ENCODE measurements at places on chromosomes 3 and 15. TPM values are rescaled to one million over a fixed set of nuclear protein-coding genes. Genes with fewer than 3 reads are reported as not detected.

GRCh38 chr3:187914231-187914630, 169.0 kb upstream of the BCL6 start:
- no peak for DNase-seq

DNA sequence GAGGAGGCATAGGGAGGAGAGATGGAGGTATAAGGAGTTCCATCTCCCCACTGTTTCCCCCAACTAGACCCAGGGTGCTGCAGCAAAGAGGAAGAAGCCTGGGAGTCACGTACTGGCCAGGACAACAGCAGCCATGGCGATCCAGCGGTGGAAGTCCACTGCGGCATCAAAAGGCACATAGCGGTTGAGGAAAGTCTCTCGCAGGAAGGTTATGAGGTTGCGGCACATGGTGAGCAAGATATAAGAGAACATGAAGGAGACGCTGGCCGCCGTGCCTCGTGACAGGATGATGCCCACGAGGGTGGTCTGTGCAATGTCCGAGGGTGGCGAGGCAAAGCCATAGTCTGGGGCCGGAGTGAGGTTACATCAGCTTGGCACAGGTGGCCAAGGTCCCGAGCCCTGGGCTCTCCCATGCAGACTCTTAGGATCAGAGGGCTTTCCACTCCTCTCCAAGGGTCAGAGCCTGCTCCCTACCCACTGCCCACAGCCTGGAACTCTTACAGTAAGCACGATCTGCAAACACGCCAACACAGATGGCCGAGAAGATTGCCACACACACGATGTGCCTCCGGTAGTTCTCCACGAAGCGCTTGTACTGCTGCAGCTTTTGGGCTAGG, 14.3 kb downstream of the DUOX2 start:
- DNase-seq, result no peak

DNA sequence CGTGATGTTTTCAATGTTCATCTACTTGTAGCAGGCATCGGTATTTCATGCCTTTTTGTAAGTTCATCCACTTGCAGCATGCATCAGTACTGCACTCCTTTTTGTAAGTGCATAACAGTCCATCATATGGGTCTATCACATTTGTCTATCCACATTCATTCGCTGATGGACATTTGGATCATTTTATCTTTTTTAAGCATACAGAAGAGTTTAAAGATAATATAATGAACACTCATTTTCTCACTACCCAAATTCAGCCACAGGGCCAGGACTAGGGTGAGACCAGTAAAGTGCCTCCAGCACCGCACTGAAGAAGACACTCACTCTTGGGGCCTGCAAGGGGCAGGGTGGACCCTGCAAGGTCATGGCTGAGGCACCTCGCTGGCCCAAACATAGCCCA, 309.6 kb downstream of the UACA start:
- no peak for DNase-seq

Gene C3orf20
- total RNA-seq, result not detected

Gene UNC13C
- 0.57 TPM for total RNA-seq

Gene LRRN1
- total RNA-seq, result 0.15 TPM

Gene OCA2
- total RNA-seq, result 0.45 TPM

Gene TRIM59
- total RNA-seq, result 0.28 TPM

Gene PHLDB2
- total RNA-seq, result 10.7 TPM

Gene PLCB2
- 19.5 TPM for total RNA-seq
